ENCODE measurements at places on chromosomes 16 and 17. TPM values are rescaled to one million over a fixed set of nuclear protein-coding genes. Genes with fewer than 3 reads are reported as not detected.

DNA sequence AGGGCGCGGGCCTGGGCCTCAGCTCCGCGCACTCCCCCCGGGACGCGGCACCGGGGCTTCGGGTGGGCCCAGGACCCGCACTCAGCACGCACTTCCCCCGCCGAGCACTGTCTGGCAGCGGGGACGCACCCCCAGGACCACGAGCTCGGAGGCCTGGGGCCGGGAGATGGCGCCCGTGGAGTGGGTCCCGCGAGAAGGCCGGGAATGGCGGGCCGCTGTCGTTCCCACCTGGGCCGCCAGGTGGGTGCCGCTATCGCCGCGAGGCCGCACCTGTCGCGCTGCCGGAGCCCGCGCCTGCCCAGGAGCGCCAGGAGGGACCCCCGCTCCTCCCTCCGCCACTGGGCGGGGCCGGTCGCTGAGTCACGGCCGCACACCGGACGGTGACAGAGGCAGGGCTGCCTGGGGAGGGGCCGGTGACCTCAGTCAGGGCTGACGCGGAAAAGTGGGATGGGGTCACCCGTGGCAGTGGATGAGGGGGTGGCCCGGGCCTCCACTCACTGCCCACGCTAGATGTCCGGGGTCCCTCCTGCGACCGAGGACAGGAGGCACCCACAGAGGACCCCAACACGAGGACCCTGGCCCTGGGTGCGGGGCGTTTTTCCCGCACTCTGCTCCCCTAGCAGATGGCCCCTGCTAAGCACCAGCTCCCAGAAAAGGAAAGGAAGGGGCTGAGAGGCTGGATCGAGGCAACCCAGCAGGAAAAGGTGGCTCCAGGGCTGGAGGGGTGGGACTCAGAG lies 6.9 kb upstream of the ACTG1 start:
- no peak for ATAC-seq

Gene B3GNT9
- 33.6 TPM for total RNA-seq

Gene LPCAT2
- total RNA-seq = 24.9 TPM

DNA sequence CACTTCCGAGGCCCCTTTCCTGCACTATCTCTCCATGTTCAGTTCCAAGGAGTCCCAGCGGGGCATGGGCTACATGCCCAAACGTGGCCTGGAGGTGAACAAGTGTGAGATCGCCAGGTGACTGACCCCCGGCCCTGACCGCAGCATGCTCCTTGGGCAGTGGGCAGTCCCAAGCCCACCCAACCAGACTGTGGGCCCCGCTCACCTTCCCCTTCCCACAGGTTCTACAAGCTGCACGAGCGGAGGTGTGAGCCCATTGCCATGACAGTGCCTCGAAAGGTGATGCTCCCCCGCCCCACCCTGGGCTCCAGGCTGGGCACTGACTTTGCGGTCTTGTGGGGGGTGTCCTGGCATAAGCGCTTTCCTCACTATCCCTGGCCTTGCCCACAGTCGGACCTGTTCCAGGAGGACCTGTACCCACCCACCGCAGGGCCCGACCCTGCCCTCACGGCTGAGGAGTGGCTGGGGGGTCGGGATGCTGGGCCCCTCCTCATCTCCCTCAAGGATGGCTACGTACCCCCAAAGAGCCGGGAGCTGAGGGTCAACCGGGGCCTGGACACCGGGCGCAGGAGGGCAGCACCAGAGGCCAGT lies 4.7 kb downstream of the CORO1A start:
- ATAC-seq = no peak

- ATAC-seq = no peak
These were observed 16.7 kb upstream of the OR1F1 start for GRCh38 chr16:3171181-3171854.

Gene TBC1D3G
- not detected for total RNA-seq

Gene KRT32
- not detected for total RNA-seq

- ATAC-seq = no peak
These were observed 72.1 kb downstream of the COPRS start for GRCh38 chr17:31786796-31787481.
